ENCODE measurements at places on chromosomes 16 and 17.

- no peak for DNase-seq
These were observed 70.9 kb upstream of the KIFC3 start for GRCh38 chr16:57873218-57873617.

GRCh38 chr17:15944759-15945526 is at the start of gene ADORA2B:
Gene ADORA2B, plus strand, starts transcription at chr17:15945130. Its CDS starts 119 bp downstream, at chr17:15945249.
- peak; percentile 21 for DNase-seq

DNA sequence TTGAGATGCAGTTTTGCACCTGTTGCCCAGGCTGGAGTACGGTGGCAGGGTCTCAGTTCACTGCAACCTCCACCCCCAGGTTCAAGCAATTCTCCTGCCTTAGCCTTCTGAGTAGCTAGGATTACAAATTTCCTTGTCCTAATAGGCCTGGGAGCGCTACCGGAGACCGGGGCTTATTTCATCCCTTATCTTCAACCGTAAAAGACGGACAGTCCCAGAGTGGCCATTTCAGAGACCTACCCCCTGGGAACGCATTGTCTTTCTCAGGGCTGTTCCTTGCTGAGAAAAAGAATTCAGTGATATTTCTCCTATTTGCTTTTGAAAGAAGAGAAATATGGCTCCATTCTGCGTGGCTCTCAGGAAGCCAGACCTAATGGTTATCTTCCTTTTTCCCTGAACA is 39.6 kb upstream of the GINS3 start:
- DNase-seq = no peak

- DNase-seq = no peak
These were observed 179.3 kb downstream of the SEC14L1 start for GRCh38 chr17:77320044-77320440.

- DNase-seq = peak; percentile 35
These were observed at the start of gene ITGB4 for GRCh38 chr17:75720656-75721462. Gene ITGB4, plus strand, starts transcription at chr17:75721459. Its CDS starts 3,245 bp downstream, at chr17:75724704.

GRCh38 chr16:84689111-84689510 is 10.7 kb upstream of the USP10 start:
- no peak for DNase-seq

GRCh38 chr16:21157632-21158031 is 842 bp upstream of the LDAF1 start:
- DNase-seq = no peak

GRCh38 chr17:67239597-67239996 is 5.4 kb downstream of the HELZ start:
- DNase-seq = no peak

DNA sequence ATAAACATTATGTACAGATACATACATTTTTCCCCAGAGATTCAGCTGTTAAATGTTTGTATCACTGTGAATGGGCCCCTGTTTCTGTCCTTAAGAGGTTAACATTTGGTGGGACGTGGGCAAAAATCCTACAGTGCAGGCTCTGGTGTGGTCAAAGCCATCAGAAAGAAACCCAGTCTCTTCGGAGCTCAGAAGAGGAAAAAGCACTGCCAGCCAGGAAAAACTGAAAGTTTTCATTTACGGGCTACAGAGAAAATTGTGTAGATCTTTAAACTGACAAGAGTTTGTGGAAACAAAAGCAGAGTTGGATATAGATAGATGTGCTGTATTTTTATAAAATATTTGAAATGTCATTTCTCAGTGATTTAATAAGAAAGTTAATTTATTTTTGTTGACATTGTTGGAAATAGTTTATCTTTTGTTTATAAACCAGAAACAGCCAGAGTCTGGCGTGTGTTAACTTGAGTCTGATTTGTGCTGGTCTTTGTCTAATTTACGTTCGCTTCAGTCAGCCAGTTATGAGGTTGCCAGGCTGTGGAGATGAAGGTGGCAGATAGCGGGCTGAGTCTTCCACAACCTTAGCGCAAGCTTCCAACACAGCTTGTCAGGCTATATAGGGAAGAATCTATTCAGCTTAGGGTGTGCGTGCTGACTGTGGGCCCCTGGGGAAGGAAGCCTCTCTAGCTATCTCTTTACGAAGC is 9.5 kb upstream of the TEKT3 start:
- DNase-seq = no peak

DNA sequence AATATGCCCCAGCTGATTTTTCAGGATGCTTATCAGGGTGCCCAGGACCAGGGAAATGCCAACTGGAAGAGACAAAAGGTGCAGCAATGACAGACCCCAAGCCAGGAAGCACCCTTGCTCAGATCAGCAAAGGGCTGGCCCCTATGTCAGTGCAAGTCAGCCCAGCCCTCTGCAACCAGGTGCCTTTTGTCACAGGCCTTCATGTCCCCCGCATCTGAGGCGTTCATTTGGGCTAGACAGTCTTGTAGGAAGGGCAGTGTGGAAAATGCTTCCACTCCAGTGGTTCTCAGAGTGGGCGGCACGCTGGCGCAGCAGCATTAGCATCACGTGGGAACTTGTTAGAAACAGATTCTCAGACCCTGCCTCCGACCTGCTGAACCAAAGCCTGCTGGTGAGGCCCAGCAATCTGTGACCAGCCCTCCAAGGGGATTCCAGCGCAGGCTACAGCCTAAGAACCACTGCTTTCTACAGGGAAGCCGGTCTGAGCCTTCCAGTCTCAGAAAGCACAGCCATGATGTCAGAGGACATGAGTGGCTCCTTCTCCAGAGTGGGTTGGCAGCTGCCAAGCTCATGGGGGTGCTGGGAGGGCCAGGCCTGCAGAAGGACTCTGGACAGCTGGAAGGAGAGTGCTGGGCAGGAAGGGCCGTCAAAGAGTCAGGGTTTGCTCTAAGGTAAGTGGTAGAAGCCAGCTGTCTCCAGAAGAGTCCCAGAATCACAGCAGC is 13.1 kb downstream of the SLC47A2 start:
- no peak for DNase-seq

- DNase-seq = no peak
These were observed 56.8 kb downstream of the HIC1 start for GRCh38 chr17:2111691-2112090.

GRCh38 chr16:89936981-89937380 is 11.6 kb upstream of the DEF8 start:
- no peak for DNase-seq

DNA sequence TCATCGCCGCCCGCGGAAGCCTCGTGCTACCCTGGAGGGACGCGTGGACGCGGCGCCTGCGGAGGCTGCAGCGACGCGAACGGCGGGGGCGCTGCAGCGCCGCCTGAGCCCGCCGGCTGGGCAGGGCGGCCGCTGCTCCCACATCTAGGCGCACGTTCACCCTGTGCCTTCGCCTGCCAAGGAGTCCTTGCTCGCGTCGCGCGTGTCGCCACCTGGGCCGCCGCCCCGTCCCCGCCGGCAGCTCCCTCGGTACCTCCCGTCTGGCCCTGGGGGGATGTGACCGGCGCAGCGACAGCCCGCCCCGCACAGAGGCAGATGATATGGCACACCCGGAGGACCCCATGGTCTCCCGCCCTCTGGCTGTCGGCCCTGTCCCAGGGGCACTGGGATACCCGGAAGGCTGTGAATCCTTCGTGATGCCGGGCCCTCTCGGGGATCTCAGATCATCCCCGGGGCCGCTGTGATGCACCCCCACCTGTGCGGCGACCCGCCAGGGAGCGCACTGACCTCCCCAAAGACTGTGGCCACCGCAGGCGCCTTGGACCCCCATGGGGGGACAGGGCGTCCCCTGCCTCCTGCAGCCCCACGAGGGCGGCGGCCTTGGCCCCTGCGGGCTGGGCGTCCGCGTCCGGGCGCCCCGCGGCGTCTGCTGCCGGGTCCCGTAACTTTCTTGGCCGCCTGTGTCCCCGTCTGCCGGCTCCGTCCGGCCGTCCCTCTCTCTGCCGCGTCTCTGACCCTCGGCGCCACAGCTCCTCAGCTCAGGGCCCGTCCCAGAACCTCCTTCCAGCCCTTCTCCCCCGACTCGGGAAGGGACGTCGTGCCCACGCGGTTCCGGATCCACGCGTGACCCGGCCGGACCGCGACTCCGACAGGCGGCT is 689 bp upstream of the TBC1D24 start:
- peak; percentile 50 for DNase-seq

DNA sequence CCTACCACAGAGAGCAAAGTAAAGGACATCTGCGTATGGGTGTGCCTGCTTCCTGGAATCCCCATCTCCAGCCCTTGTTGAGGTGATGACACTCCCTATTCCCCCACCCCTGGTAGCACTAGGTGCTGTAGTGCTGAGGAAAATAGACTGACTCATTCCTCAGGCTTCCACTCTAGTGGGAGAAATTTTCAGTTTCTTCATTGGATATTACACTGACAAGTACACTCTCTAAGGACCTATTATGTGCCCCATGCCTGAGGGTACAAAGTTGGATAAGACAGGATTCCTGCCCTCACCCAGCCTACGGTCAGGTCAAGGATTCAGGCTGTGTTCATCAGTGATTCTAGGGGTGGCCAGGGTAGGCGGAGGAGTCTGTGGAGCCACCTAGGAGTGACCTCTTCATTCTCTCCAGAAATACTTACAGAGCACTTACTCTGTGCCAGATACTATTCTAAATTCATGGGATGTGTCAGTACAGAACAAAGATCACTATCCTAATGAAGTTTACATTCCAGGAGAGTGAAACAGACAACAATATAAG is 4.5 kb upstream of the ZC3H7A start:
- DNase-seq = no peak

DNA sequence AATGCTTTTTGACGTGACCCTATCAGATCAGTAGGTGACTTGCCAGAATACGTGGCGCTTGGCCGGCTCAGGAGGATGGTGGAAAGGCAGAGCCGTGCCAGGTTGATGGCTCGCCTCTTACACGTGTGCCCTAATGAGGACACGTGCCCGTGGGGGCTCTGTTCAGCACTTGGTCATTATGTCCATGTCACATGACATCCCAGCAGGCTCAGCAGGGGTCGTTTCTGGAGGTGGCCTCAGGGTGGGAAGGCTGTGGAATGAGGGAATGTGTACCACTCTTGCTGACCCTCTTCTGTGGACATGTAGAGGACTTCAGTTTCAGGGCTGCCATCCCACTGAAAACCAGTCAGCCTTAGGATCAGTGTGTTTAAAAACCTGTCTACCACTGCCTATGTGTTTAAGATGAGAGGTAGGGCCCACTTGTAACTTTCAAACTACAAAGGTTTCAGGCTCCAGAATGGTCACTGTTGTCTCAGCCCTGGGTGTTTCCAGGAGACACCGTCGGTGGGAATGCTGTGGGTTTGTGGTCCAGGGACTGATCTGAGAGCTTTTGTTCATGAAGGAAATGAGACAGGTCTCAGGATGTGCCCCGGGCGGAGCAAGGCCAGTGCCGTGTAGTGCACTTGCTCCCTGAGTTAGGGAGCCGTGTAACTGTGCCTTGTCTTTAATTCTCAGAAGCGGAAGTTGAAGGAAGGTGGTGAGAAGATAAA is 12.1 kb downstream of the UBN1 start:
- no peak for DNase-seq

DNA sequence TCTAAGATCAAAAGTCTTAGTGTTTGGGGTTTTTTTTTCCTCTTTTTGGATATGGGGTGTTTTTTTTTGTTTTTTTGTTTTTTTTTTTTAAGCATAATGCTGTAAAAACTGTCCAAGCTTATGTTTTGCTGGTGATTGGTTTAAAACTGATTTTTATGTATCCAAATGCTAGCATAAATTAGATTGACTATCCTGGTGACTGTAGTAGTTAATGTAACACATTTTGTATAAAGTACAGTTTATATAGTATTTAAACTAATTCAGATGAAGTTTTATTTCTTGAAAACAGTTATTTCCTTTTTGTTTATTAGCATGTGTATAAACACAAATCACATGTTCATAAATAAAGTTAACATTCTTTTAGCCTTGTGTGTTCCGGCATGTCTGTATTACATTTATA is 10.9 kb downstream of the RBBP6 start:
- DNase-seq = no peak

- DNase-seq = no peak
These were observed 42.8 kb downstream of the TNFRSF13B start for GRCh38 chr17:16929035-16929680.
